Activated CD4-positive, alpha-beta T cell treated with anti-CD3 and anti-CD28 coated beads, Interleukin-2, amount 50 U/mL, for 48 hours (primary cell): ENCODE measurements at places on chromosomes 6 and 20.
A peak's percentile ranks its signal among the peaks of the same experiment; 100 is the strongest.

GRCh38 chr6:114108119-114109002, 137.4 kb upstream of the HDAC2 start:
- DNase-seq, result peak; percentile 68

DNA sequence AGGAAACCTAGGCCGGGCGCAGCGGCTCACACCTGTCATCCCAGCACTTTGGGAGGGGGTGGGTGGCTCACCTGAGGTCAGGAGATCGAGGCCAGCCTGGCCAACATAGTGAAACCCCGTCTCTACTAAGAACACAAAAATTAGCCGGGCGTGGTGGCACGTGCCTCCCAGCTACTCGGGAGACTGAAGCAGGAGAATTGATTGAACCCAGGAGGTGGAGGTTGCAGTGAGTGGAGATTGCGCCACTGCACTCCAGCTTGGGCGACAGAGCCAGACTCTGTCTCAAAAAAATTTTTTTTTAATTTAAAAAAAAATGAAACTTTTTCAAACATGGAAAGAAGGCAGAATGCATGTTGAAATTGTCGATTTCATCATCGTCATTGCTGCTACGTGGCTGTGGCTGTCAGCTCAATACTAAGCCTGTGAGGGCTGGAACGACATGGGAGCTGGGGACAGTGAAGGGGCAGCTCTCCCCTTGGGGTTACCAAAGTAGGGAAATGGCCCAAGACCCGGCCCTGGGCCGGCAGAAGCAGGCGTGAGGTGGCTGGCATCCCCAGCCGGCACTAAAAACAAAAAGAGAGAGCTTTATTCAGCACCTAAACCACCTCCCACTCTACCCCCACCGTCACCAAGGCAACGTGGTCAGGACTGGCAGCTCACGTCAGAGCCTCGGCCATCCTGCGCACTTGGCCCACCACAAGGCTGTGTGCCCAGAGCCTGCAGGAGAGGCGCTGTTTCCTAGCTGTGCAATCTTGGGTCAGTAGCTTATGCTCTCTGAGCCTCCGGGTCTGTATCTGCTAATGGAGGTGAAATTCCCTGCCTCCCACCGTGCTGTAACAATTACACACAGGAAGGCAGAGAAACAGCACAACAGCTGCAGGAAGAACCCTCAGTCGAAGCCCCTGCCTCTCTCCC, 30.8 kb downstream of the AGPAT4 start:
- no peak for DNase-seq

DNA sequence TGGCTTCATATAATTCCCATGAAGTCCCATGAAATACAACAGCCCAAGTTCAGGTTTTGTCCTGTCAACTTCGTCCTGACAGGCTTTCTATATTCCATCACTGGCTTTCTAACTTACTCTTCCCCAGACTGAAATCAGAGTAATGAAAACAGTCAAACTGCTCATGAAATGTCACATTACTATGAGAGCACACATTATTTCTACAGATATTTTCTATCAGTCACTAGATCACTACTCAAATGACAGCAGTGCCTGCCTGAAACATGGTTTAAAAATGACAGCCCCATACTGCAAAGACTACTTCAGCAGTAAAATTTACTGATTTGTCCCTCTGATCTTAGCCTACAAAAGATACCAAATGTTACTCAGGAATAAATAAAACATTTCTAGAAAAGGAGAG, 442.9 kb upstream of the SOX4 start:
- no peak for DNase-seq

DNA sequence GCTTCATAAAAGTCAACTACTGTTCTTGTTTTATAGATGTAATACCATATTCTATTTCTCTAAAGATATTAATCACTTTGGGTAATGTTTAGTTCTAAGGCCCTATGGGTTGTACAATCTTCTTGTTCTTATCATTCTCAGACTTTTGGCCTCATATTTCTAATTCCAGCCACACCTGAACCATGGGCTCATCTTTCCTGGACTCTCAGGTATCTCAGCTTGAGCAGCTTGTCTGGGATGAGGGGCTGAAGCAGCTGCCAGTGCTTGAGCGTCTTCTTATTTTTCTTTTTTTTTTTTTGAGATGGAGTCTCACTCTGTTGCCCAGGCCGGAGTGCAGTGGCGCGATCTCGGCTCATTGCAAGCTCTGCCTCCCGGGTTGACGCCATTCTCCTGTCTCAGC, 150.2 kb downstream of the KIF6 start:
- no peak for DNase-seq

DNA sequence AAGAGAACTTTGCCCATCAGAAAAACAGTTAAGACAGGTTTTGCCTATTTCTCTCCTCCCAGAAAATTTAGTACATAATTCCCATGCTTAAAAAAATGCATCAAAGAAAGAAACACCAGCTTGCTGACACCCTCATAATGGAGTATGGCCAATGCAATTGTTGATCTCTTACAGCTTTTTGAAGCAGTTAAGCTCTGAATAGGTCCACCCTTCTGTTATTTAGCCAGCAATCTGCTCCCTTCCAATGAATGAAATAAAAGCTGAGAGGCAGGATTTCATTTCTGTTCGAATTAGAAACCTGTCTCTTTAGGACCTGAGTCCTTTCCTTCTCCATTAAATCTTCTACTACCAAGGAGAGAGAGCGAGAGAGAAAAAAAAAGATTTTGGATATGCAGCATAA, 288.7 kb downstream of the RNF144B start:
- no peak for DNase-seq

DNA sequence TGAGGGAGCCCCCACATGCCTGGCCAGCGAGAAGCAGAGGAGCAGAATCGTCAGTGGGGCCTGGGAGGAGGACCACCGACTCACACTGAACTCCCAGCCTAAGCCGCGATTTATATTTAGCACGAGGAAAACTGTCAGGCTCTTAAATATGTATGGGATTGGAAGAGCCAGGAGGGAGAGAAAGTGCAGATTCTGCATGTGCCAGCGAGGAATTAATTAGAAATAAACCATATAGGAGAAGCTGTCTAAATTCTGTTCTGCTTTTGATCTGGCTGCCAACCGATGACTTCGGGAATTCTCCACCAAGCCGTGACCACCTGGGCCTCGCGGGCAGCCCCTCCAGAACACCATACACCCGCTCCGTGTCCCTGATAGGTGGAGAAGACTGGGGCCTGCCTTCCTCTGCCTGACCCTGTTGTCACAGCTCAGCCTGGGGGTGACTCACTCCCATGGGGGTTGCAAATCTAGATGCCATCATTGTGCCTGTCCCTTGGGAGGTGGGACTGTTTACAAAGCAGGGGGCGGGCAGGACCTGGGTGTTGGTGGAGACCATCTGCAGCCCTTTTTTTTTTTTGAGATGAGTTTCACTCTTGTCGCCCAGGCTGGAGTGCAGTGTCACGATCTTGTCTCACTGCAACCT, 91.1 kb upstream of the PMEPA1 start:
- DNase-seq, result no peak

- DNase-seq, result no peak
These were observed 336.6 kb downstream of the PREX1 start for GRCh38 chr20:48490961-48491831.

DNA sequence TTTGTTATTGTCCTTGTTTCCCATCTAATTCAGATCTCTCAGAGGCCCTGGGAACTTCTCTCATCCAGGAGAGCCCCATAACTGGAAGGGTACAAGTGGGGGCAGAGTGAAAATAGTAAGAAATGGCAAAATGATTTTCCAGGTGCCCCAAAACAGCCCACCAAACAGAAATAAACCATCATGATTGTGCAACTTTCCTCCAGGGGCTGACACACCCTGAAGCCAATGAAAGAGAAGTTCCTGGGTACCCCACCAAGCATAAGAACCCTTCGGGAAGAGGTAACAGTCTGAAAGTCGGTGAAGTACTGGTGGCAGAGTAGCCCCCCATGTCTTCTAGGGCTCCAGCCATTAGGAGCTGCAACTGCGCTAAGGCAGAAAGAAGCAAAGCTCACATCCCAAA, 282.0 kb downstream of the PTPRT start:
- DNase-seq, result no peak

DNA sequence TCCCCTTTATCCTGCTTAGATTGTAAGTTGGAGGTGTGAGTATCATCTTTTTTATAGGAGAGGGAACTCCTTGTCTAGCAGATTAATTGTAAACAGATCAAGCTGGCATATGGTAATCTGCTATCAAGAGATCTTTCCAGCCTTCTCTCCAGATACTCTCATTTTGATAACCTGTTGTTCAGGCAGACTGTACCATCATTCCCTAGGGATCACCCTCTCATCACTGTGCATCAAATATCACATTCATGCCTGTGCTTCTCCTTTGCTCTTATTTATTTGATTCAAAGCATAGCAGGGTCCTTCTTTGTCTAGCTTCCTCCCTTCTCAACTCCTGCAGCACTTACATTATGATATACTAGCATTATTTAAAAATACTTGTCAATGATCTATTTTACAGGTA, 73.8 kb downstream of the LRRC1 start:
- no peak for DNase-seq

- no peak for DNase-seq
These were observed 124.2 kb downstream of the SLC16A10 start for GRCh38 chr6:111211411-111212030.

GRCh38 chr6:168136001-168136400, 57.0 kb upstream of the FRMD1 start:
- no peak for DNase-seq

GRCh38 chr6:127464161-127464880, 5.1 kb upstream of the KIAA0408 start:
- no peak for DNase-seq

DNA sequence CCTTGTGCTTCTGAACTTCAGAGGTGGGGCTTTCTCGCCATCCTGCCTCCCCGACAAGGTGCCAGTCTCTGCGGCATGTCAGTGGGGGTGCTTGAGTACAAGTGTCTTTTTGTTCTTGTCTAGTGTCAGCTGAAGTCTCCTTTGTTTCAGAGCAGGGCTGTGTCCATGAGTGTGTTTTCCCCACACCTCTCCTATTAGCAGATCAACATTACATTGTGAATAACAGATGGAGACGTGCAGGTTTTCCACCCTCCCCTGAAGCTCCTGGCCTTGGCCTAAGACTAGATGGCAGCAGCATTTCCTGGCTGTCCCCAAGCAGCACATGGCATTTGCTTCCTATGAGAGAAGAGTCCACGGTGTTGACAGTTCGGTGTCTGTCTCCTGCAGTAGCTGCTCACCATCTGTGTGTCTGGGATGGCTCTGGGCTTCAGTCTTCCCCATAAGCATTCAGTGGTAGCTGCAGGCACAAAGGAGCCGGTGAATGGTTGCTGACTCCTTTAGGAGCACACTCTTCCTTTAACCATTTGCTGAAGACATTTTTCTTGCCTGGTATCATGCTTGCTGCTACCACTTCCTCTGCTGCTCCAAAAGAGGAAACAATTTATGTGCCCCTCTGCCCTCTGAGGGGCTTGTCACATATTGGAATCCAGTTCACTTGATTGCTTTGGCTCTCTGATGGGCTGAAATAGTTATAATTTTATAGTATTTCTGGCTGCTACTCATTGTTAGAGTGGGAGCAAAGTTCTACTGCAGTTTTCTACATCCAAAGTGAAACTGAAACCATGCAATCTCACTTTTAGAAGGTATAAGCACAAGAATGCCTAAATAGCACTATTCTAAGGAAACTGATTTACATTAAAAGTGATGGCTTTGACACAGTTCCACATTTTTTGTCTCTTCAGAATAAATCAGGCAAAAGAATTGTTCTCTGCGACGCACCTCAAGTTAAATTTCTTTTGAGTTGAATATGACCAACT, 913.0 kb downstream of the C6orf118 start:
- DNase-seq, result no peak

DNA sequence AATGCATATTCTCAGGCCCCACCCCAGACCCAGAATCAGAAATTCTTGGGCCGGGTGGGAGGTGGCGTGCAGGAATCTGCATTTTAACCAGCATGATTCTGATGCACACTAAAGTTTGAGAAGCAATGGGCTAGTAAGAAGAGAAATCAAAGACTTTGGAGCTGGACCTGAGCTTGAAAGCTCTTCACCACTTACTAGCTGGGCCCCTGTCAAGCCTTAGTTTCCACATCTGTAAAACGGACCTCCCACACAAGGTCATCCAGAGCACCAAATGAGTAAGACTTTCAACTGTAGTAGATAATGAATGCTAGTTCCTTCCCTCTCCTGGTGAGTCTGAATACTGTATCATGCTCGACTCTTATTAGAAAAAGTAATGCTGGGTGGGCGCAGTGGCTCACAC, 87.0 kb downstream of the TBC1D7 start:
- no peak for DNase-seq

DNA sequence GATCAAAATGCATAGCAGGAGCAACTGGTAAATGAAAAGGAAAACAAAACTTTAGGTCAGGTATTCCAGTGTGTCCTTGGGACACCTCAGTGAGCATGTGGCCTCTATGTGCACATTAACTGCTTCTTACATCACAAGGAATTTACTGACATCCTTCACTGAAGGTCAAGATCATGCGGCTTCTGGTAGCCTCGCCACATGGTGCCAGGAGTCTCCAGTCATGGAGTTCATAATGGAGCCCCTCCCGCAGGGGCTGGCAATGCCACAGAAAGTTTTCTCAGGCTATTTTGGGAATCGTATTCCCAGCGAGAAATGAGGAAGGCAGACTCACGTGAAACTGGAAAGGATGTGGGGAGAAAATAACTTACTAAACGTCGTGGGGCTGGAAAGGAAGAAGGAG, 19.7 kb upstream of the SLC22A3 start:
- DNase-seq, result no peak

DNA sequence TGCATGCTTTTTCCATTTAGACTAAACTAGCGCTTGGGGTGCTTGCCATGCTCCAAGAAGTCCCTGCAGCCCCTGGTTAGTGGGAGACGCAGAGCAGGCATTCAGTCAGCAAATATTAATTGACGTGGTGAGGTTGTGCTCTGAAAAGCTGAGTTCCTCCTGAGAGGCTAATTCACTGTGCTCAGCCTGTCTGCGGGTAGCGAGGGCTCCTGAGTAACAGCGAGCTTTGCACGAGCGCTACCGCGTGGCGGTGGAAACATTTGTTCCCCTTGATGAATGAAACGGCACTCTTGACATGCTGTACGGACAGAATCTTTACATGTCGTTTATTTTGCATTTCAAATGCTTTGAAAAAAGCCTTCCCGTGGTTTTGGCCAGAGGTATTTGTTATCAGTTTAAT, 170.6 kb upstream of the AGPAT4 start:
- DNase-seq, result peak; percentile 19

GRCh38 chr20:47156301-47157137, 200.0 kb downstream of the ZMYND8 start:
- no peak for DNase-seq

DNA sequence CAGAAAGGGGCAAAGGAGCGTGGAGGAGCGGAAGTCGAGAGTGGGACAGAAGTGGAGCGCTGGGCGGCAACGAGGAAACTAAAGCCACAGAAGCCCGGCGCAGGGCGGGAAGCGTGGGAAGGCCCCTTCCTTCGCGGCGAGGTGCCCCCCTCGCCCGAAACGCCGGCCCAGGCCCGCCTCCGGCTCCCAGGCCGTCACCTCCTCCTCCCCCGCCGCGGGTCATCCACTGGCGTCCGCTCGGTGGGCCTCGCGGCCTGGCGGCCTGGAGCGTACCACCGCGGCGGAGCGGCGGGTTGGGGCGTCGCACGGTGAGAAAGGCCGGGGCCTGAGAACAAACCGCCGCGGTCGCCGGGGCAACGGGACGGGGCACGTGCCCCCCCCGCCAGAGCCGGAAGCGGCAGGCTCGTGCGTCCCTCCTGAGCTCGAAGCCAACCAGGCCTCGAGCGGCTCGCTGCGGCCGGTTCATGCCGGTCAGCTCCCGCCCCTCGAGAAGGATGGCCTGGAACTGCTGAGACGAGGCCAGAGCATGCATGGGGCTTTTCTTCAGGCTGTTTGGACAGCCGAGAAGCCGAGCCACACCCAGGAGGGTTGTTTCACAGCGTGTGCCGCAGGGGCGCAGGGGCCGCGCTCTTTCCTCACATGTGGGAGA, at the start of gene TCP11:
TCP11 (minus strand) TSS at position 333 of the 649 bp plus-strand sequence. CDS start 469 bp downstream, outside the sequence.
- DNase-seq, result peak; percentile 44
